Activated T-helper 9 cell treated with anti-CD3 and anti-CD28 coated beads, Interleukin-2, amount 50 U/mL, for 16 hours (primary cell): ENCODE measurements at places on chromosomes 7 and 10.

- no peak for DNase-seq
These were observed 199.4 kb downstream of the KIAA1217 start for GRCh38 chr10:24408365-24408764.

GRCh38 chr10:14601872-14602725, 172.6 kb downstream of the FAM107B start:
- peak; percentile 54 for DNase-seq

DNA sequence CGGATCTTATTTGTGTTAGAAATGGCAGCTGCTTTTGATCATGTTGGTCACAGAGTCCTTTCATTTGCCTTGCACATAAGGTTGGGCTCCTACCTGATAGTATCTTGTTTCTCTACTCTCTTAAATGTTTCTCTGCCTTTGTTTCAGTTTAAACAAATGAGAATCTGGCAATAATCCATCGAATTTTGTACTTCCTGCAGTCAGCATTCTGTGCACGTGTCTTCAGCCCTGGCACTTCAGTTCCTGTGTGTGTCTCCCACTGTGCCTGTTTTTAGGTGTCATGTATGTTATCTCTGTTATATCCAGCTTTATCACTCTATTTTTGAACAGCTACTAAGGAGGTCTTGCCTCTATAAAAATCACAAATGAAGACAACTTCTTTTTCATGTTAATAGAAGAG, 28.4 kb upstream of the PTER start:
- no peak for DNase-seq

GRCh38 chr7:8408871-8409270, 24.5 kb upstream of the NXPH1 start:
- no peak for DNase-seq

- DNase-seq: no peak
These were observed 58.1 kb downstream of the INSIG1 start for GRCh38 chr7:155355745-155356144.

DNA sequence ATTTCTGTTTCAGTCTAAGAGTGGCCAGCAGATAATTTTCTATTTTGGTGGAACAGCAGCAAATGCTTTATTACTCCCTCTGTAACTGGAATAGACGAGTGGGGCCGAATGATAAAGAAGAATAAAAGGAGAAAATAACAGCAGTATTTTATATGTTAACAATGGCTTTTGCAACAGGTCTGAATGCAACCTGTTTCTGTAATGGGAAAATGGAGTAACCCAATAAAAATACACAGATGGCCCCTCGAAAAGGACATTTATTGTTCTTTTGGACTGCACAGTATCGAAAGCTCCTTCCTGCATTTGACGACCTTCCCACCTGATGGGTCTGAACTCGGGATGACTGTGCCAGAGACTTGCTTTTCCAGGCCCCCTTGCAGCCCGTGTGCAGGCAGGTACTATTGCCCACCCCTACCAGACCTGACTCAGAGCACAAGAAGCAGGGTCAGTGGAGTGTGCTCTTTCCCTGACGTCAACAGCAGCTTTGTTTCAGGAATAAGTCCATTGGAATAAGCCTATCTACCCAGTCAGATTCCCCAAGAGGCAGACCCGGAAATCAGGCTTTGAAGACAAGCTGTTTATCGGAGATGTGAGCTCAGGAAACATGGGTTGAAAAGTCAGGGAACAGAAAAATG, 306.5 kb upstream of the NEBL start:
- no peak for DNase-seq

DNA sequence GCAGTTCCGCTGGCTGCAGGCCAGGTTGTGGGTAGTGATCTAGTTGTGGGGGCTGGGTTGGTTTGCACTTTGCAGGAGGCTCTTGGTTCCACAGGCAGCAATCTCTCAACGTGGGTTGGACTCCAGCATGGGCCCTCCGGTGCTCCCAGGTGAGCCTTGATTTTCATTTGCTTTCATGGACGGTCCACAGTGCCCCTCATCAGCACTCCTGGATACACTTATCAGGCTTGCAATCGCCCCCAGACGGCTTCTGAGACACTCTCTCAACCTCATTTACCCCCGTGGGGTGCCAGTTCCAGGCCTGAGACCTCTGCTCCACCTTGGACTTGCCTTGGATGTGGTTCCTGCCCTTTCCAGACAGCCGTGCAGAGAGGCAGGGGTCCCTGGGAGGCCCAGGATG, 31.3 kb upstream of the ZNF273 start:
- no peak for DNase-seq

- DNase-seq: no peak
These were observed 101.1 kb downstream of the ELAPOR2 start for GRCh38 chr7:86958380-86958779.

DNA sequence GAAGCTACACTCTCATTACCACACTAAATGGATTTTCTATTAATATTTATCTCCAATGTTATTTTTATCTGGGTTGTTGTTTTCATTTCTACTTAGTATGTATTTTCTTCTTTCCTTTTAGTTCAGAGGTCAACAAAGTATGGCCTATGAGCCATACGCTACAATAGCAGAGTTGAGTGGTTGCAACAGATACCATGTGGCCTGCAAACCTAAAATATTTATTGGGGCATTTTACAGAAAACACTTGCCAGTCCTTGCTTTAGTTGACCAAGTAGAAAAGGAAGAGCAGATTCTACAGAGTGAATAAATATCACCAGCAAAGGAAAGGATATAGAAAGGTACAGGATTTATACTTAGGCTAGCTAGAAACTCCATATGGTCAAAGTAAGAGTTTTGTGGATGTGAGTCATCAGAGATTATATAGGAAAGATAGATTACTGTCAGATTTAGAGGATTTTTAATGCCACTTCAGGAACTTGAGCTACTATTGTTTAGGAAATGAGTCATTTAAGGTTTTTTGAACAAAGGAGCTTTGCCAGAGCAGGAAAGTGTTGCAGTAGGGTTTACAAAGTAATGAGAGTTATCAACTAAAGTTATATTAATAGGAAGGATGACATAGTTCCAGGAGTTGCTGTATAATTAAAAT, 323.3 kb upstream of the KAT6B start:
- DNase-seq: no peak

GRCh38 chr10:7928536-7928935, 110.2 kb downstream of the TAF3 start:
- DNase-seq: no peak

GRCh38 chr10:33382921-33383713, 48.6 kb upstream of the NRP1 start:
- DNase-seq: no peak

DNA sequence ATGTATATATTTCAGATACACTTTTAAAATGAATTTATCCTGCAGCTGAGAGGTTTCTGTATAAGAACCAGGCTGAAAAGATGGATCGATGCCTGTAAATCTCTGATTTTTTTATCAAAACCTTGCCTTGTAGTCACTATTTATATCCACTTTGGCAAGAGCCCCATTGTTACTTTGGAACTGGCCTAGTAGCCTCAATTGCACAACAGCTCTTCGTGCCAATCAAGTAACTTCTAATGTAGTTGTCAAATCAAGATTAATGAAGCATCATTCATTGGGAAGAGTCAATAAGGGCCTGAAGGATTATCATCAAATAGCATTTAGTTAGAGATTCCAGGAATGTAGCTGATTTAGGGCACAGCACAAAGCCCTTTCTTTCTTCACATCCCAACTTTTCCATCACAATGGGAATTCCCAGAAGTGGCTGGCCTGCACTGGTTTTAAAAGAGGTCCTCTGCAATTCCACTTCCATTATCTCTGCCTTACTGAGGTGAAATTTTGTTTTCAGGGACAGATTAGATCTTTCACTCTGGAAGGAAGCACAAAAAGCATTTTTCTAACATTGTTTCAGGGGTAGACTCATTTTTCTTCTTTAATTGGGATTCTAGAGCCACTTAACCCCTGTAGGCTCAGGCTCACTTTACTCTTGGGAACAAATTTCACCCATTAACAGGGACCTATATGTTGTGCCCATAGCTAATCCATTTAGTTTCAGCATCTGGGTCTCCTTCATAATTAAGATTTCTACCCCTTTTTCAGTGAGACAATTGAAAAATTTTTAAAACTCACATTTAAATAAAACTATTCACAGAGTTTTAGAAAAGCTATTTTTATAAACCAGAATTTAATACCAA, 97.8 kb downstream of the CALCR start:
- DNase-seq: no peak

DNA sequence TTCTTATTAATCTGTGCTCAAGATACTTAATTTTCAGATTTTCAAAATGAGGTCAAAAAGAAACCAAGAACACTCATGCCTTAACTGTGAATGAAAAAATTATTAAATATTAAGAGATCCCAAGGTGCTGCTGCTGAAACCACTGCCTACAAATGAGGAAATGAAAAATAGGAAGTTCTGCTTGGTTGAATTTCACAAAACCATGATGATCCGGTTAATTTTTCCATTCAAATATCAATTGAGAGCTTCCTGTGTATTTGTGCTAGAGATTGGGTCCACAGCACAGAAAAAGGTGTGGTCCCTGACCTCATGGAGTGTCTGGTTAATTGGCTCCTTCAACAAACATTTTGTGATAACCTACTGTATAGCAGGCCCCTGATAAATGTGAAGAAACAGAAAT, 132.7 kb upstream of the YAE1 start:
- no peak for DNase-seq

- no peak for DNase-seq
These were observed 181.0 kb downstream of the LRRC4 start for GRCh38 chr7:127850195-127850594.

- DNase-seq: no peak
These were observed 191.6 kb downstream of the FANK1 start for GRCh38 chr10:126087796-126088505.

DNA sequence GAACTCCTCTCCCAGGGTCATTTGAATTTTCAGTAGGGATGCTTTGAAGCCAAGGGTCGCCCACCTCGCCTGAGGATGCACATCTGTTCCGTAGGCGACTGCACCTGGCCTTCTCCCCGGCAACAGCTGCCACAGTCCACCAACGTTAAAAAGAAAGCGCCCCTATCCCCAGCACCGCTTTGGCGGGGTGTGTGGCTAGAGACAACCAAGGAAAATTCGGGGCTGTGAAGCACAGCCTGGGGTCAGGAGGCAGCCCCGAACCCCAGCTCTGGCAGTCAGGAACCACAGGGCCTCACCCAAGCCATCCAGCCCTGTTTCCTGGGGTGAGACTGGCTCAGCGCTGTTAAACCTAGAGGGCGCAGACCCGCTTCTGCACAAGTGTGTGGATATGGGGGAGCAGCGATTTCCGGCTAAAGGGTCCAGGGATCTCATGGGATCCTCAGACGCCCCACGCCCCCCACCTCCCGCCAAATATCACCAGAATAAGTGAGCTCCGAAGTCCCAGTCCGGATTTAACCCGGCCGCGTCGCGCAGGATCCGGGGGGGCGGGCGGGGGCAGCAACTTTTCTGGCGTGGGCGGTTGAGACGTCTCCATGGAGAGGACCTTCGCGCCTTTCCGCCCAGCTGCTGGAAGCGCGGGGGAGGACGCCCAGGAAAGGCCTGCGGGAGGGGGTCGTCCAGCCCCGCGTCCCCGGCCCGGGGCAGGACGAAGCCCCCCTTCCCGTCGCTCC, 822 bp downstream of the ZC3HAV1L start:
- DNase-seq: peak; percentile 5

DNA sequence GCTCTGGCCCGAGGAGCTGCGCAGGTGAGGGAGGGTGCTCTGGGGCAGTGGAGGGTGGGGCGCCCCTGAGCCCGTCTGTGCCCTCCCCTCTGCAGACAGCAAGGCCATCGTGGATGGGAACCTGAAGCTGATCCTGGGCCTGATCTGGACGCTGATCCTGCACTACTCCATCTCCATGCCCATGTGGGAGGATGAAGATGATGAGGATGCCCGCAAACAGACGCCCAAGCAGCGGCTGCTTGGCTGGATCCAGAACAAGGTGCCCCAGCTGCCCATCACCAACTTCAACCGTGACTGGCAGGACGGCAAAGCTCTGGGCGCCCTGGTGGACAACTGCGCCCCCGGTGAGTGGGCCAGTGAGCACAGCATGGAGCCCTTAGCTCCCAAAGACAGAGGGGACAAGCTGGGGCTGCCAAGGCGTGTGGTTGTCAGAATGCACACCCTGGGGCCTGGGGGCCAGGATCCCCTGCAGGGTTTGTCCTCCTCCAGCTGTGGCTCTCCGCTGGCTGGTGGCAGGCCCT, 5.1 kb downstream of the FLNC start:
- no peak for DNase-seq

DNA sequence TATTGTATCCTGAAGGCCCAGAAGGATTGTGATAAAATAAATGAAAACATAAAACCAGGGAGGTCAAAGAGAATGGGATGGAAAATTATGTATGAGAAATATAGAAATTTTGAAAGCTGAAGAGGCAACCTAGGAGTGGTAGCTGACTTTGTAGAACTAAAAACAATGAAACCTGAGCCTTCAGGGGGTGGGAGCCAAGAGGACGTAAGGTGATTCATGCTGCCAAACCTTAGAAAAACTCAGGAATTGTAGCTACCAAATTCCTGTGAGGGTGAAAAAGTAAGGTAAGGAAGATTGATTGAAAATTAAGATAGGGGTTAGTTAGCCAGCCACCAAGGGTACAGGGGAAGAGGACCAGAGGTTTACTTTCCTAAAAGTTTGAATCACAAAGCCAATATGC, 213.2 kb downstream of the KCND2 start:
- no peak for DNase-seq

GRCh38 chr7:50362142-50362541, 57.6 kb downstream of the IKZF1 start:
- no peak for DNase-seq
